Esophagus (tissue), 2 donors: ENCODE measurements at places on chromosomes 11 and 22. TPM values are rescaled to one million over a fixed set of nuclear protein-coding genes. Genes with fewer than 3 reads are reported as not detected.

The FTH1 gene
- 8,500 TPM for polyA plus RNA-seq

The OR5A1 gene
- not detected for polyA plus RNA-seq

The INPPL1 gene
- polyA plus RNA-seq, result 28.9 TPM

The PTPRJ gene
- polyA plus RNA-seq, result 0.55 TPM

The CREB3L1 gene
- polyA plus RNA-seq, result 0.60 TPM

The SULT4A1 gene
- polyA plus RNA-seq, result 0.01 TPM

The TECTA gene
- 0.22 TPM for polyA plus RNA-seq

The CRYBA4 gene
- polyA plus RNA-seq, result not detected

The NTM gene
- 1.1 TPM for polyA plus RNA-seq

The TMEM45B gene
- 59.9 TPM for polyA plus RNA-seq

The MUC6 gene
- 0.26 TPM for polyA plus RNA-seq

The CECR2 gene
- polyA plus RNA-seq, result 0.33 TPM

The CYB561A3 gene
- 20.4 TPM for polyA plus RNA-seq

The TOMT gene
- polyA plus RNA-seq, result not detected

The GRK3 gene
- polyA plus RNA-seq, result 0.51 TPM

The HEPN1 gene
- polyA plus RNA-seq, result not detected

The TBX1 gene
- polyA plus RNA-seq, result 1.3 TPM

The TYMP gene
- polyA plus RNA-seq, result 48.0 TPM

The GAL gene
- 0.12 TPM for polyA plus RNA-seq

The PYGM gene
- 1.7 TPM for polyA plus RNA-seq

The MMP12 gene
- polyA plus RNA-seq, result 0.62 TPM

The OR4P4 gene
- not detected for polyA plus RNA-seq

The OR52N4 gene
- 0.04 TPM for polyA plus RNA-seq

The XRCC6 gene
- polyA plus RNA-seq, result 75.5 TPM

The DCDC1 gene
- 0.02 TPM for polyA plus RNA-seq

The NEFH gene
- polyA plus RNA-seq, result 0.16 TPM

The ANO3 gene
- 0.01 TPM for polyA plus RNA-seq

The SYTL2 gene
- 5.0 TPM for polyA plus RNA-seq

The OR8G5 gene
- not detected for polyA plus RNA-seq

The TRIM6 gene
- polyA plus RNA-seq, result 5.2 TPM

The MMP7 gene
- 0.10 TPM for polyA plus RNA-seq

The CLDN5 gene
- polyA plus RNA-seq, result 48.3 TPM

The ZP1 gene
- 0.08 TPM for polyA plus RNA-seq

The KCNA4 gene
- polyA plus RNA-seq, result not detected

The CCDC81 gene
- 0.31 TPM for polyA plus RNA-seq

The OR8G1 gene
- not detected for polyA plus RNA-seq

The MUC15 gene
- 19.1 TPM for polyA plus RNA-seq

The FBXO7 gene
- 33.5 TPM for polyA plus RNA-seq
